ENCODE measurements at places on chromosomes 12 and 14.

DNA sequence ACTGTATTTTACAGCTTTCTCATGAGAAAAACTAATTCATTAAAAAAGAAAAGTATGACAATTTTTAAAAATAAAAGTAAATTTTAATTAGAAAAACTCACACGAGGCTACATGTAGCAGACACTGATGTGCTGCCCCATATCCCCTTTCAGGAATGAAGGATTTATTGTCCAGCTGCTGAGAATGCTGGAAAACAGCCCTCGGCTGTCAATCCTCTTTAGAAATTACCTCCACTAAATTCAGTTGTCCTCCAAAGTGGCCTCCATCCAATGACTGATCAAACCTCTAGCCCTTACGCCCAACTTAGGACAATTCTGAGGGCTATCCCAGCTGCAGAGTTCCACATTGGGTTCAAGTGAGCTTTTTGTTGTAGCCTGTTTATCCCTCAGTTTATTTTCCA, 29.8 kb upstream of the AP4S1 start:
- no peak for DNase-seq

GRCh38 chr14:38083039-38083438, 124.7 kb upstream of the SSTR1 start:
- DNase-seq, result no peak

DNA sequence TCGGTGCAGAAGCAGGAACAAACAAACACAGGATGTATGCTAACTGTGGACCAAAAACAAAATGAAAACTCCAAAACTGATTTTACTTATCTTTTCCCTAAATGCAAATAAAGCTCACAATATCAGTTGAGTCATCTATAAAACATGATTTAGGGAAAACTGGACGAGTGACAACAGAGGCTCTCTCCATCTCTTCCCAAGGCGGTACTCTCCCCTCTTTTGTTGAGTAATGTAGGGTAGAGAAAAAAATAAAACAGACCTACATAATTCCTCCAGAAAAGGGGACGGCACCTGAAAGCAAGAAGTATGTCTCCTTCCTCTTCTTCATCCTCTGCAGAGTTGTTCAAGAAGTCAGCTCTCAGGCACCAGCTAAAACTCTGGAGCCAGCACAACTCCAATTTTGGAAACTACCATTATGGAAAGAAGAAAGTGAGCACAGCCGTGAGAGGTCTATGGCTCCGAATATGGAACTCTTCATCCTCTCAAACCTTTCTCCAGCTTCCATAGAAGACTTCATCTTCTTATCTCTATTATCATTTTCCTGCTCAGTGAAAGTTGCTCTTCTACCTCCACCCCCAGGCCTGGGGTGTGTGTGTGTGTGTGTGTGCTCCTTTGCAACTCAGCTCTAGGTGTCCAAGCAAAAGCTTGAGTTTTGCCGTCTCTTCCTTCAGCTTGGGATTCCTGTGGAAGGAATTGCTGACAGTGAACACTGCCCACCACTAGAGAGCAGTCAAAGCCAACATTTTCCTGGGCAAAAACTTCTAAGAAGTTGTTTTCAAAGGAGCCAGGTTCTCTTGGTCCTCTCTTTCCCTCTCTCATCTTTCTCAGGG, 155.4 kb downstream of the DIO2 start:
- no peak for DNase-seq

- DNase-seq, result no peak
These were observed 295.8 kb upstream of the SEL1L start for GRCh38 chr14:81829447-81829846.

DNA sequence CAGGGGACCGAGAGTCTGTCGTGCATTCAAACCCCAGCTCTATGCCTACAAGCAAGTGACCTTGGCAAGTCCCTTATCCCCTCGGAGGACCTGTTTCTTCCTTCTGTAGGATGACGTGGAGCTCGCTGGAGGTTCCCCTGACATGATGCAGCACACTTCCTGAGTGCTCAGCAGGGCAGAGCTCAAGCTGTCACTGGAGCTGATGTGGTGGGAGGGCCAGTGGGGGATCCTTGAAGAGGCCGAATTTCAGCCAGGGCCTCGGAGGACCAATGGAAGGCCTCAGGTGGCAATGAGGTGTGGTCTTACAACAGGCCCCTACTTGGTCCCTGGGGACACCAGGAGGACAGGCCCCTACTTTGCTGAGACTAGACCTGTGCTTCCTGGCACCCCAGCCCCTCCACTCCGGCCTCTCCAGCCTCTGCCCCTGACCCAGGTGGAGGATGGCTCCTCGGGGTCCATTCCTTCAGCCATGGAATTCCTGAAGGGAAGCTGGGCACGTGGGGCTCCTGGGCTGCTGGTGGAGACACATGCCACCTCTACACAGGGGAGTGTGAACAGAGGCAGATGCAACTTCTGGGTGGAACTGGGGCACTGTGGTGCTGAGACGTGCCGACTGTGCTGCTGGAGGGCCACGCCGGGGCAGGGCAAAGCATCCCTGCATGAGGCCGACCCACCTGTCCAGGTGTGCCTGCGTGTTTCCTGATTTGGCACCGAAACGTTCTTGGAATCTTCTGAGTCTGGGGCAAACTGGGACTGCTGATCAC, 18.7 kb upstream of the KIF26A start:
- DNase-seq, result no peak

GRCh38 chr14:32808644-32809043, 130.0 kb upstream of the NPAS3 start:
- no peak for DNase-seq

DNA sequence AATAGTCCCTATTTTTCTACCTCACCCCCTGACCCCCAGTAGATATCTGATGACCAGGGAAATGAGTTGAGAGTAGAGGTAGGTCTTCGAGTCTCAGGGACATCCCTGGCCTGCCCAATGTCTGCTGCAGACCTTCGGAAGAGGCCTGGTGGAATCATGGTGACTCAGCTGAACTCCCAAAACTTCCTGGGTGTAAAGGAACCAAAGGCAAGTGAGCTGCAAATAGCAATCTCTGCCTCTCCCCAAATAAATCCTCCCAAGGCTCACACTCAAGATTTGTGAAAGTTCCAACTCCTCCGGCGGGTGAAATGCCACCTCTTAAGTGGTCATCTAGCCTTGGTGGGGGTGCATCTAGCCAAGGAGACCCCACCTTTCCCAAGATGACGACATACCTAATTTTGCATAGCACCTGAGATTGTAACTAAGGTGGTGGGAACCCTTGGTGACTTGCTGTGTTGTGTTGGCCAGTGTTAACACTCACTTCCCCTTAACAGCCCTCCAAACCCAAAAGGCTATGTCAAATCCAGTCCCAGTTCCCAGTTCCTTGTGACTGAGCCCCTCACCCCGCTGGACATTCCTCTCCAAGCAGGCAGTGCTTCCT, 6.3 kb downstream of the ZFP36L1 start:
- DNase-seq, result peak; percentile 79

DNA sequence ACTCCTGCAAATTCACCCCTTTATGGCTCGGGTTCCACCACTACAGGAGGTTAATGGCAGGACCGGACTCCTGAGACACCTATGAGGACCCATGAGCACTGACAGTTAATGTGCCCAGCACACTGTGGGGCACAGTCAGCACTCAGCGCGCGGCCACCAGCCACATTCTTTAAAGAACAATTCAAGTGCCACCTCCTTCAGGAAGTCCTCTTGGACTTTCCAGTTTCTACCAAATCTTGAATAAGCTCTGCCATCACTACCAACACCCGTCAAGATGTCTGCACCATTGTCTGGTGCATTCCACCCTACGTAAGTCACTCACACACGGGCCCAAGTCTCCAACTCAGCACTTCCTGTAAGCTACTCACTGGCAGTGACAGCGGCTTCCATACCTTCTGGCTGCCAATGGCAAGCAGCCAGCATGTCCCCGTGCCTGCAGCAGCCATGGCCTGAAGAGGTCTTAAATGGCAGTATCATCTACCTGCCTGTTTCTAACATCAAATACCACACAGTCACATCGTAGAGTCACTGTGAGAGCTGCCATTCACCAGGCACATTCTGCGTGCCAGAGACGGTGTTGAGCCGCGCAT, 48.5 kb downstream of the CDC42BPB start:
- DNase-seq, result no peak

- DNase-seq, result no peak
These were observed 26.9 kb upstream of the LTBP2 start for GRCh38 chr14:74638966-74639365.

- DNase-seq, result no peak
These were observed 4.6 kb upstream of the LRP1-AS start for GRCh38 chr12:57151741-57152630.

GRCh38 chr12:51847643-51848325, 734 bp downstream of the FIGNL2 start:
- no peak for DNase-seq

DNA sequence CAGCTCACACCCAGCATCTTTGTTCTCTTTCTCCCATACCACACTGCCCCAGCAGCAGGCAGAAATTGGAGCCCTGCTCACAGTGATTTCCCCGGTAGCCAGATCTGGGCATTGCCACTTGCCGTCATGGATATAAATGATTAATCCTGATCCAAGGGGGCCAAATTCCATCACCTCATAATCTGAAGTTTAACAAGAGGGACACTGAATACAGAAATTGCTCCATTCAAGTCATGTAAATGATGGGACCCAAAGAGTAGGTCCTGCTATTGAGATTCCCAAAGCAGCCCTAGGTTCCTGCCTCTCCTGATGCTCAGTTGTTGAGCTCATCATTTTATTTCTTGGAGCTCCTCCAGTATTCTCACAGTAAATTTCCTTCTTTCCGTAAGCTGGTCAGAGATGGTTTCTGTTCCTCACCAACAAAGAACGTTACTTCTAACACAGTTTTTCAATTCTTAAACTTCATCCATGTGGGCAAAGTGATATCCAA, 11.7 kb downstream of the ITPR2 start:
- no peak for DNase-seq

DNA sequence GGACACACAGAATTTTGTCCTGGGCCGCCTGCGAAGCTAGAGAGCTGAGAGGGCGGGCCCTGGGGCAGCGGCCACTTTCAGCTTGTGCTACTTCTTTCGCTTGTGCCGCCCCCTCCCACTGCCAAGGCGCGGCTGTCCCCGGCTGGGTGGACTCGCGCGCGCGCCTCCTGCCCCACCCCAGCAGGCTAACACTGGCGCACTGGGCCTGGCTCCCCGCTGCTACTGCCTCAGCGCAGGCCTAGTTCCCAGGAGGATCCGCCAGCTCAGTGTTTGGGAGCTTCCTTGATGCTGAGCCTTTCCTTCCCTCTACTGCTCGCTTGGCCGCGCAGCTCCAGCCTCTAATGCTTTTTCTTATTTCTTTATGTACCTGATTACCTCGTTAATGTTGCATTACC, 27.4 kb upstream of the METAP2 start:
- DNase-seq, result no peak

- DNase-seq, result peak; percentile 30
These were observed 259.5 kb downstream of the MSRB3 start for GRCh38 chr12:65537978-65538377.

GRCh38 chr12:29264424-29264823, 115.3 kb downstream of the FAR2 start:
- no peak for DNase-seq

- DNase-seq, result no peak
These were observed 22.6 kb downstream of the KLC1 start for GRCh38 chr14:103651585-103651984.

DNA sequence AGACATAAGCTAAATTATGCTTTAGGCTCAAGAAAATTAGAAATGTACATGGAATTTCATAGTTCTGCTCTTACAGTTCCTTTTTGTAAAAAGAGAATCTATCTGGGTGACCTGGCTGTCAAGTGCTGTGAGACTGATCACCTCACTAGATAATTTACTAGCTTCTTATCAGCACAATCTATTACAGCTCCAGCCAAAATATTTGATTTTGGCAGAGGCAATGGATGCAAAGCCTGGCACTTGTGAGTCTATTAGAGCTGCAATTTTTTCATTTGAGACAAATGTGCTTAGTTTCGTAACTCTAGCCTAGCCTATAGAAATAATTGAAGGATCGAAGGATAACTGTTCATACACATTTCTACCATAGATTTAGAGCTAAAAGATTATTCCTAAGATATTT, 927.5 kb downstream of the SLC6A15 start:
- DNase-seq, result no peak

DNA sequence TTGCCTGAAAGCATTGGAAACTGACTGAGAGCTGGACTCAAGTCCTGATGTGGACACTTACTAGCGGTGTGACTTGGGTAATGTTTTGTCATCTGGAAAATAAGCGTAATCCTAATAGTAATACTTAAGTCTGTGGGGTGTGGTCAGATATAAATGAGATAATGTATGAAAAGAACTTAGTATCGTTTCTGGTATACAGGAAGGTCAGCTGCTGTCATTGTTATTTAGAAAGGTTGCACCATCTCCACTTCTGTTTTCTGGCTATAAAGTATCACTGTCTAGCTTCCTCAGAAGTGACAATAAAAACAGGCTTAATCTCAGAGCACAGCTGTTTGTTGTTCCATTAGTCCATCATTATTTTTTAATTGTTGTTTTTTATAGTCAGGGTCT, 34.1 kb upstream of the TUBA1C start:
- DNase-seq, result no peak

- no peak for DNase-seq
These were observed 12.2 kb downstream of the GPR84 start for GRCh38 chr12:54352022-54352531.

GRCh38 chr14:92400579-92401444, 77.8 kb downstream of the SLC24A4 start:
- no peak for DNase-seq

- DNase-seq, result no peak
These were observed 236.9 kb upstream of the AMIGO2 start for GRCh38 chr12:47316609-47317049.

- DNase-seq, result no peak
These were observed 32.6 kb downstream of the CPSF2 start for GRCh38 chr14:92154283-92154942.

GRCh38 chr12:23949348-23950209, at the start of gene SOX5:
Gene SOX5, minus strand, starts transcription at chr12:23949670. Its CDS starts 69 bp downstream, at chr12:23949601.
- DNase-seq, result peak; percentile 32

GRCh38 chr12:51465491-51465890, 40.9 kb downstream of the SLC4A8 start:
- no peak for DNase-seq

DNA sequence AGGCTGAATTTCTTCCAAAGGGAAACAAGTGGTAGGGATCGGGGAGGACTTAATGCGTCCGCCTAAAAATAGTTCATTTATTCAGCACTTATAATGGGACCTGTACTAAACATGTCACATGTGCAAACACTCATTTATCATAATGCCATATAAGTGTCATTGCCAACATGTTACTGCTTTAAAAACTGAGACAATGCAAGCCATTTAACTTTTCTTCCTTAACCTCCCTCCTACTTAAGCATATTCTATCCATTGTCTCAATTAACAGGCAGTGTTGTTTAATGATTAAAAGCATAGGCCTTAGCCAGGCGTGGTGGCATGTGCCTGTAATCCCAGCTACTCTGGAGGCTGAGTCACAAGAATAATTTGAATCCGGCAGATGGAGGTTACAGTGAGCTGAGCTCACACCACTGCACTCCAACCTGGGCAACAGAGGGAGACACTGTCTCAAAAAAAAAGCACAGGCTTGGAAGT, 13.5 kb upstream of the SCFD1 start:
- peak; percentile 78 for DNase-seq

DNA sequence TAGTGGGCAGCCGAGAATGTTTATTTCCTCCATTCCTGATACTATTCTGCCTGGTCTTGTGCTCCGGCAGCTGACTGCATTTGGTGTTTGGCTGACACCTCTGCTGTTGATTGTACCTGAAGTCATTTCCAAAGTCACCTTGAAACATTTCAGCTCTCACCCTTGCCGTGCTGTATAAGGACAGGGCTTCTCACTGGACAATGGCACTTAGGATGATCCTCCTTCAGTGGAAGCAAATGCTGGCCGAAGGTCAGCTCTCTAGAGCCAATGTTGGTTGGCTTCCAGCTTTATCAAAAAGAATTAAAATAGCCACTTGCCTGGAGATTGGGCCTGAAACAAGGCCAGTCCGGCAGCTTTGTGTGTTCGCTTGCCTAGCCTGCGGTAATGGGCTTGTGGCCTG, 44.0 kb downstream of the ACACB start:
- no peak for DNase-seq

- DNase-seq, result no peak
These were observed 92.0 kb downstream of the SCARB1 start for GRCh38 chr12:124771462-124772288.

Measured in epithelial cell of proximal tubule (primary cell).